Vein endothelial cell (primary cell): ENCODE measurements at places on chromosomes 13 and 19. TPM values are rescaled to one million over a fixed set of nuclear protein-coding genes. Genes with fewer than 3 reads are reported as not detected.

The FREM2 gene
- under 0.01 TPM in 1 of 2 replicates, not detected in the other for total RNA-seq

The EML2 gene
- 11.9 and 14.0 TPM in 2 replicates for total RNA-seq

The SMIM44 gene
- not detected in 2 replicates for total RNA-seq

The NRTN gene
- total RNA-seq = not detected in 2 replicates

The ZSCAN4 gene
- total RNA-seq = under 0.01 and 0.10 TPM in 2 replicates
